ENCODE measurements at places on chromosomes 7 and 10.

DNA sequence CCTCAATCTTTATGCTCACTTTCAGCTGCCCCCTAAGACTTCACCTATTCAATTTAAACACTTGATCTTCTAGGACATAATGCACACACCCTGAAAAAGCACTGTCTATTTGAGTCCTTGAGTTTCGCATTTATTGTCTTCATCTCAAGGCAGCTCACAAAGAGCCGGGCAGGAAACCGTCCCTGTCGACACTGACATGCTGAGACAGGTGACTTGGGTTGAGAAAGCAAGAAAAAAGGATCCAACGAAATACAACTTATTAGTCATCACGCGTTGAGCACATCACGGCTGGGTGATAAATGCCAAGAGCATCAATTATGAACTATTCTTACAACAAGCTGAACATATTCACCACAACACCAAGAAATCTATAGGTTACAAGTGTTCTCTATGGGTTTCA lies 91.1 kb downstream of the CALN1 start:
- DNase-seq: no peak

DNA sequence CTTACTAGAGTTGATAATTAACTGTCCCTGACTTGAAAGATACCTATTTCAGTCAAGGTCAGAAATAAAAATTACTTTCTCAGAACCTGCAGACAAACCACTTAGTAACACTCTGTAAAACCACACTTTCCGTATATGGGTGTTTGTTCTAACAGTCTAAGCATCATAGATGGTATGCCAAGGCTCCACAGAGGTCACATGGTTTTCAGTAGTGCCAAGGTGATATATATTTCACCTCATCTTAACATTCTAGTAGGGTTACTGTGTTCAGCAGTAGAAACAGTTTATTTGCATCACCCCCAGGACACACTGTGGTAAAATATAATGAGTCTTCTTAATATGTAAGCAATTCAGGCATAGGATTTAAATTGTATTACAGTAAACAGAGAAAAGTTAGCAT lies 61.5 kb downstream of the KCND2 start:
- no peak for DNase-seq

GRCh38 chr10:61356354-61356753 lies 96.8 kb downstream of the TMEM26 start:
- DNase-seq: no peak

DNA sequence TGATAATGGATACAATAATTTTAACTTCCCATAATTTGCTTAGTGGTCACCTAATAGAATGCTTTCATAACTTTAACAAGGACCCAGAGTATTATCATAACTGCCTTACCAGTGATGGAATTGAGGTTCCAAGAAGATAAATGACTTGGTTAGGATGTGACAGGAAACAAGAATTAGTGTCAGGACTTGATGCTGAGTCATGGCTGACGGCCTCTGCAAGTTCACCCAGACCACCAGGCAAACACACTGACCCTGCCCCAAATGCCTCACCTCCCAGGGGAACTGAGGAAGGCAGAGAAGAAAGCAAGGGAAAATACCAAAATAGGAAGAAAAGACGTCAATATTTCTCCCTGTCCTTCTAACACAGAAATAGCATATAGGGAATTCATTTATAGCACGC lies 636.3 kb downstream of the PARD3 start:
- DNase-seq: no peak

GRCh38 chr7:159051916-159052315 lies 92.8 kb downstream of the VIPR2 start:
- DNase-seq: no peak

DNA sequence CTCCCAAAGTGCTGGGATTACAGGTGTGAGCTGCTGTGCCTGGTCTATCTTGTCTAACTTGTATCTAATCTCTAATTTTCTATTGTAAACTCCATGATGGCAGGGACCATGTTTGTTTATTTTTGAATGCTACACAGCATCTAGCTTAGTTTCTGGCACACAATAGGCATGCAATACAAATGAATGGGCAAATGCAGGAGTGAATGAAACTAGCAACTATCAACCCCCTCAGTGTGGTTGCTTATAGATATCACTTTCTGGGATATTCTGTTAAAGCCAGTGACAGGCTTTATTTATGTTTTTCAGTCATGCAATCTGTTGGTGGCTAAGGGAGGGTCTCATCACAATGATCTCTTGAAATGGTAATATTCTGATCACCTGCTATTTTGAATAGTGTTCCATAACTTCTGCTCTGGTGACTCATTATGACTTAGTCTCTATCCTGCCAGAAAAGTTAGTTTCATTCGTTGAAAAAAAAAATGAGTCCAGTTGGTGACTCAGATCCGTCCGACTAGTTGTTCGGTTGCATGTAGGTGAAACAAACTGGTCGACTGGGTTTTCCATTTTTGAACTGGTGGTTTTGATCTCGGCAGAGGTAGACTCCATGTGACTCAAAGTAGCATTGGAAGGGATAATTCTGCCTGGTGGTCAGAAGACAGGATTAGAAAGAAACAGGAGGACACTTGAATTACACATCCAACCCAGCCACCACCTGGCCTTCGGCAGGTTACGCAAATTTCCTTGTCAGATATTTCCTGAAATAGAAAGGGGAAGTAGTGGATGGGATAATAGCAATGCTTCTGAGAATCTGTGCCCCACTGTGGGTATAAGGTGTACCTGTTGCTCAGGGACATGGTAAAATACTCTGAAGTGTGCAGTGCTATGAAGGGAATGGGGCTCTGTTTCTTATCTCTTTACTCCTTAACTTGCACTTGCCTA lies 76.8 kb downstream of the GATA3 start:
- DNase-seq: no peak

GRCh38 chr10:24882047-24882698 lies 70.2 kb downstream of the PRTFDC1 start:
- DNase-seq: no peak

DNA sequence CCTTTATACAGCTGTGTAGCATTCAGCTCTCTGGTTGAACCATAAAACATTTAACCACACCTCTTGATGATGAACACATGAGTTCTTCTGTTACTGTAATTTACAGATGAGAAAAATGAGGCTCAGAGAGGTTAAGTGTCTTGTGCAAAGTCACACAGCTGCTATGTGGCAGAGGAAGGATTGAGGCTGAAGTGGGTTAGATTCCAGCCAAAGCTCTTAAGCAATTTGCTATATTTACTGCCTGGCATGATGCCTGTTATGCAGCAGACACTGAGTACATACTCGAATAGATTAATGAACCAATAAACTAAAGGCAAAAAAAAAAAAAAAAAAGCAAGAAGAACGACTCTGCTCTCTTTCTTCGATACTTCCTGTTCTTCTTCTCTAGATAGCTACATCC lies 35.7 kb downstream of the GFRA1 start:
- no peak for DNase-seq

GRCh38 chr7:43742692-43743091 lies 13.4 kb upstream of the COA1 start:
- DNase-seq: no peak

- no peak for DNase-seq
These were observed 12.9 kb downstream of the UNCX start for GRCh38 chr7:1245524-1246050.

DNA sequence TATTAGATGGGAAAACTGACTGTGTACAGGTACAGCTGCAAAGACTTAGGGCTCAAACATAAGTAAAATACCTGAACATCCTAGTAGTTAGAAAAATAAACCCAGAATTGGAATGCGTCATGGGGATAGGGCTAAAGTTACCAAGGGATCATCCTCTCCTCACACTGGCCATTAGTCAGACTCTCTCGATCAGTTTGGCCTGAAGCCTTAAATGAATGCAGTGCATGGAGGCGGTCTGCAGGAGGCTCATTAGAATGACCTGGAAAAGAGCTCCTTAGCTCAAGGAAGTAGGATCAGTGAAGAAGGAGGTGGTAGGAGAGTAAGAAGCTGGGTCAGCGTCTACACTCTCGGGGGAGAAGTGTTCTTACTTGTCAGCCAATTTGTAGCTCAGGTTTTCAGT lies 35.3 kb downstream of the DENND2A start:
- no peak for DNase-seq

- DNase-seq: no peak
These were observed 38.9 kb upstream of the AMPH start for GRCh38 chr7:38669965-38670520.

GRCh38 chr7:83054472-83054871 lies 108.2 kb downstream of the PCLO start:
- no peak for DNase-seq

DNA sequence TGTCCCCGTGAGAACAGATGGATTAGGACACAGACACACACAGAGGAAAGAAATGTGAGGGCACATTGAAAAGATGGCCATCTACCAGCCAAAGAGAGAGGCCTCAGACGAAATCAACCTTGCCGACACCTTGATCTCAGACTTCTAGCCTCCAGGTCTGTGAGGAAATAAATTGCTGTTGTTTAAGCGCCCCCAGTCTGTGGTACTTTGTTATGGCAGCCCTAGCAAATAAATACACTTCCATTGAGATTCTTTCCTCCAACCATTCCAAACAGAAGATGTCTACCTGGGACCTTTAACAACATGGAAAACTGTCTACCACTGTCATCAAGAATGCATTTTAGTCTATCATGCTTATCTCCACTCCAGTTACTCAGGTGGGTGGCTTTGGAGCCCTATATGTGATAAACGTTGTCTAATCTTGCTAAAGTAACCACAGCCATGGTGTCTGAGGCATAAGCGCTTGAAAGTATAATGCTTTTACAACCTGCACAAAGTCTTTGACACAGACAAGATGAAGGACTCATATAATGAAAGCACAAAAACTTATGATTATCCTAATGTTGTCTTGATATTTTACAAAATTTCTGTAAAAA lies 244.3 kb downstream of the MTERF1 start:
- DNase-seq: no peak

DNA sequence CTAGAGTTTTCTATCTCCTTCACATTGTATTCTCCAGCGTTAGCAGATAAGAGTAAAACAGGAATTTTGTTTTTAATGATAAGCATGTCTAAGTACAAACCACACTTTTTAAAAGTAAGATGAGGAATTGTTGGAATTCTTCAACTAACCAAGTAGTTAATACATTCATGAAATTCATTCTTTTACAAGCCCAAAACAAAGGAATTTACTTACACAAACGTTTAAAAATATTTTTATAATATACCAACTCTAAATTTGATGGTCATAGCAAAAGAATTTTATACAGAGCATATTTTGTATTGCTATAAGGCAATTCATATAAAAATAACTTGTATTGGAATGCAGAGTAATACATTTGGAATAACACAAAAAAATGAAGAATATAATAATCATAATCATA lies 51.3 kb downstream of the TWIST1 start:
- no peak for DNase-seq

GRCh38 chr10:127935071-127935561 lies 28.2 kb downstream of the PTPRE start:
- DNase-seq: no peak

DNA sequence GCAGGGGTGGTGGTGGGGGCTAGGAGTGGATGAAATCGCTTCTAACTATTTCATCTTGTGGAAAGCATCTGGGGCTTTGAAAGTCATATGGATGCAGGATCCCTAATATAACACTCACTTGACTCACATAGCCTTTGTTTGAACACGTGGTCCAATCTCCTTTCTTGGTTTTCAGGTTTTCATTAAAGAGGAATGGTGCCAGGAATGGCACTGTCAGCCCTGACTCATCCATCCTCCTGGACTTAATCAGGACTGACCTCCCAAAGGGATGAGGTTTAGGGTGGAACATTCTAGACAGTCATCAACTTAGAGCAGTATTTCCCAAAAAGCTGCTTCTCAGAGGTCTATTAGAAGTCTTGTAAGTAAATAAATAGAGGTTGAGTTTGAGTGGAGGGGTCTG lies 162.0 kb upstream of the PLXNA4 start:
- no peak for DNase-seq

DNA sequence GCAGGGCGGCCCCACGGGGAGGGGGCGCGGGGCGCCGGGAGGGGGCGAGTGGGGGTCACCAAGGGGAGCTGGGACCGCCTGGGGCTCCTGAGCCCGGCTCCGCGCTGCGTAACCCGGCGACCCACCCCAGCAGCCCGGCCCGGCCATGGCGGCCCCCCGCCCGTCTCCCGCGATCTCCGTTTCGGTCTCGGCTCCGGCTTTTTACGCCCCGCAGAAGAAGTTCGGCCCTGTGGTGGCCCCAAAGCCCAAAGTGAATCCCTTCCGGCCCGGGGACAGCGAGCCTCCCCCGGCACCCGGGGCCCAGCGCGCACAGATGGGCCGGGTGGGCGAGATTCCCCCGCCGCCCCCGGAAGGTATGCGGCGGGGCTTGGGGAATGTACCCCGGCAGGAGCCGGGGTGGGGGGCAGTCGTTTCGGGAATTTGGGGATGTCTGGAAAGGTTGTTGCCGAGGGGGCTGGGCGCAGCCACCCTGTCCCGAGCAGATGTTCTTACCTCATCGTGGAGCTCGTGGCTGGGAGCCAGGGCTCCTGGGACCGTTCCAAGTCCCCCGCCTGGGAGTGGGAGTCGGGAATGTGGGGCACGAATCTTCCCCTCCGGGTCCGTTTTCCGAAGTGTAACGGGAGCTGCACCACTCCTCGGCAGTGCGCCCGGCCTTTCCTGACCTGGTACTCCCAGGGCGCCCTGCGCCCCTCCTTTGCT lies 431 bp downstream of the ZYX start:
- peak; percentile 54 for DNase-seq

DNA sequence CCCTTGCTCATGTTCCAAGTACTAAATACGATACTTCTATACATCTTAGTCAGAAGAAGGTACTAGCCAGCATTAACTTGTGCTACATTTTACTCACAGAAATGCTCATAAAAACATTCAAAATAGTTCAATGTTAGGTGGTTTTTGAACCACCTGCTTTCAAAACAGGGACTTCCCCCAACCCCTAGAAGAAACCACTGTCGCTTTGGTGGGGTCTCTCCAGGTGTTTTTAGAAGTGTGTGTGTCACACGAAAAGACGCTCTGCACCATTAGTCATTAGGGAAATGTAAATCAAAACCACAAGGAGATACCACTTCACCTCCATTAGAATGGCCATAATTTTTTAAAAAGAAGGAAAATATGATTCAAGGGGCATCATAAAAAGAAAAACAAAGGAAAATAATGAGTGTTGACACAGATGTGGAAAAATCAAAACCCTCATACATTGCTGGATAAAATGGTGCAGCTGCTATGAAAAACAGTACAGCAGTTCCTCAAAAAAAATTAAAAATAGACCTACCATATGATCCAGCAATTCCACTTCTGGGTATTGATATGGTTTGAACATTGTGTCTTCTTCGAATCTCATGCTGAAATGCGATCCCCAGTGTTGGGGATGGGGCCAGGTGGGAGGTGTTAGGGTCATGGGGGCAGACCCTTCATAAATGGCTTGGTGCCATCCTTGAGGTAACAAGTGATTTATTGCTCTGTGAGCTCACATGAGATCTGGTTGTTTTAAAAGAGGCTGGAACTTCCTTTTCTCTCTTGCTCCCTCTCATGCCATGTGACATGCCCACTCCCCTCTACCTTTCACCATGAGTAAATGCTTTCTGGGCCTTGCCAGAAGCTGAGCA lies 74.2 kb downstream of the MALSU1 start:
- peak; percentile 76 for DNase-seq

GRCh38 chr10:98858525-98858924 lies 377.1 kb downstream of the HPSE2 start:
- no peak for DNase-seq

DNA sequence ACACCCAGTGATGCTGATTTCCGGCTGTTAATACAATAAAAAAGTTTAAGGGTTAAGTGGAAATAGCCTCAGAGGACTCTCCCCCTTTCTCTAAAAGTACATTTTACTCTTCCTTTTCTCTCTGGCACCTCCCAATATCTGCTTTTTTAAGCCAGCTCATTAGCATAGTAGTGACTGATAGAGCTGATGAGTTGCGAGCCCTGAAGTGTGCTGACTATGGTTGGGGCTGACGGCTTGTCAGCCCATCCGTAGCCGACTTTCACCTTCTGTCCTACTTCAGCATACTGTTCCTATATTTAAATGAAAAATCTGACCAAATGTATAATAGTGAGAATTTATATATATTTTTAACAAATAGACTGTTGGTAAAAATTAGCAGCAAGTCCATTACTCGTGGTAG lies 80.0 kb downstream of the SHH start:
- no peak for DNase-seq
